ENCODE measurements at places on chromosomes 4 and X.

DNA sequence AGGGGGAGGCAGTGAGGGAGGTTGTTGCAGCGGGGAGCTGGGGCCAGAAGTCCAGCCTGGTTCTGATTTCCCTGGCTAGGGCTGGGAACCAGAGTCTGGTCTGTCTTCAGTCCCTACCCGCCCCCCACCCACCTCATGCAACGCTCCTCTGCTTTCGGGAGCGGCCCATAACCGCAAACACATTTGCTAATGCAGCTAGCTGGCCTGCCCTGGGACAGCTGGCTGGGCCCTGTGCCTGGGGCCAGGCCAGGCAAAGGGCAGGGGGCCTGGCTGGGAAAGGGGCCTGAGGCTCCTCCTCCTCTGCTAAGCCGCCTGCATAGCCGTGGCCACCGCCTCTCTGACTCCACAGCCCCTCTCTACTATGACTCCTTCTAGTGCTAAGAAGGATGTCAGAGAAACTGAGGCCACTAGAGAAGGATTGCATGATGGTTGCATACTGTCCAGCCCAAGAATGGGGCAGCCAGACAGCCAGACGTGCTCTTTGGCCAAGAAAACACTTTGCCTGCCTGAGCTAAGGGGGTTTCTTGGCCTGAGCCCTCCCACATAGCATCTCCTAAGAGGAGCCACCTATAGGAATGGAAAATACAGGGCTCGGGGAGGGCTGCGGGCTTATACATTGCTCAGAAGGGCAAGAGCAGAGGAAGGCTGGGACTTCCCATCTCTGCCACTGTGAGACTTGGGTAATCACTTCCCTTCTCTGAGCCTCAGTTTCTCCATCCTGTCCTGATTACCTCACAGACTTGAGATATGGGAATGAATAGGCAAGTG is 76.9 kb downstream of the PJA1 start:
- no peak for DNase-seq

DNA sequence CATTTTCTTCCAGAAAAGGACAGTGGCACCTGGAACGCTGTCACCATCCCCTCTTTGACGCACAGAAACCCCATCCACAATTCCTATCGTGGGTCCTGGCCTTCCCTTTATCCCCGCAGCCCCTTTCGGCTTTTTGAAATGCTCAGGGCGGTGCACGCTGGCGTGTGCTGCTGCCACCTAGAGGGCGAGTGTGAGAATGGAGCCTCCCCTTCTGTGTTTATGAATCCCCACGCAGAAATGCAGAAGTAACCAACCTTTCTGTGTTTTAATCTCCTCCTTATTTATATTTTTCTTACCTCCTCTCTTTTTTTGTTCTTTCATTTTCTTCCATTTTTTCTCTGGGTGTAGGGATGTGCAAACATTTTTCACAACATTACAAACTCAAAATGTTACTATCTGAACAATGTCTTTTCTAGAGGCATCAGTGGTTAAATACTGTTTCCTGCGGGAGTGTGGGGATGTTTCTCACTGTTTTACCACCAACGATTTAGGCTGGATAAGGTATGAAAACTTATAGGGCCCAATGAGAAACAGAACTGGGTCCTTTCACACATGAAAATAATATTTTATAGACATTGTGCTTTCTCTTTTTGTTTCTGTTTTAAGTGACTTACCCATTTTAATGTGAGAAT is 50.0 kb downstream of the TMA16 start:
- no peak for DNase-seq

DNA sequence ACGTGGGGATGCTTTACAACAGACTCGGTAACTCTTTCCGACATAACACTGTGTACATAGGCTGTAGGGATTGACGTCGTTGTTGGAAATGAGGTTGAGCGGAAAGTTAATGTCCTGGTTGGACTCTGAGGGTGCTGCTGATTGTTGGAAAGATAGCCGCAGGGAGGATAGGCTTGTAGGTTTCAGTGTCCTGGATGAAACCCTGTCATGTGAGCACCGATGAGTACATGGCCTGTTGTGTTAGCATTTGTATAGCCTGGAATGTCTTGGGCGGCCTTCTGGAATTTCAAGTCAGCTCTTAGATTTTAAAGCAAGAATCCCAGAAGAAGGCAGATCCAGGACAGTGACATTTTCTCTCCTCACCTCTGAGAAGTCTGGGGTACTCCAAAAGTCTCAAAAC is 63.3 kb downstream of the TBC1D14 start:
- no peak for DNase-seq

GRCh38 chr4:75841641-75842520 is 60.4 kb downstream of the PPEF2 start:
- no peak for DNase-seq

DNA sequence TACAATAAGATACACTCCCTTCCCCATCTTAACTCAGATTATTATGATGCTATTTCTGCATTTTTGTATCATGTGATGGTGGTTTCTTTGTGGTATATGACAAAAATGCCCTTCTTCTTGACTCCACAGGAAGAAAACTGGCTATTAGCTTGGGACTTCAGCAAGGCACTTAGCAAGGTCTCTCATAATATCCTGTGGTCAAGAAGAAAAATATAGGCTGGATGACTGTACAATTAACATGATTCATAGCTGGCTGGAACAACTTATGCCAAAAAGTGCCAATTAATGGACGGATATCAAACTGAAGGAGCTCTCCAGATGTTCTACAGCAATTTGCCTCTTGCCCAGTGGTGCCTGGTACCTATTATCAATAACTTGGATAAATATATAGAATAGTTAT is 2.3 kb upstream of the MID1IP1 start:
- no peak for DNase-seq

DNA sequence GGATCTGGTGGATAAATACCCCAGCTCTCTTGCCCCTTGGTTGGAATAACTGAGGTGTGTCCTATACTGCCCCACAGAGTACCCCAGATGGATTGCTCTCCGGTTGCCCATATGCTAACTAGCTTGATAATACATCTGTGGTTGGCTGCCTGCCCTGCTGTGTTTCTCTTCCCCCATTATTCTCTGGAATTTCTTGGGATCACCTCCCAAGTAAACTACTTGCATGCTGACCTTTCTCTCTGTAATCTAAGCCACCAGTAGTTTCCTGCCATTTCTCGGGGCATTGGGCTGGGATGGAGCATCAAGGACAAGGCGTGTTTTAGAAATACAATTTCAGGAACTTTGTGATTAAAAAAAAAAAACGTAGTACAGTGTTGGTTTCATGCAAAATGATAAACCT is 25.2 kb downstream of the PPP1R2C start:
- peak; percentile 71 for DNase-seq

DNA sequence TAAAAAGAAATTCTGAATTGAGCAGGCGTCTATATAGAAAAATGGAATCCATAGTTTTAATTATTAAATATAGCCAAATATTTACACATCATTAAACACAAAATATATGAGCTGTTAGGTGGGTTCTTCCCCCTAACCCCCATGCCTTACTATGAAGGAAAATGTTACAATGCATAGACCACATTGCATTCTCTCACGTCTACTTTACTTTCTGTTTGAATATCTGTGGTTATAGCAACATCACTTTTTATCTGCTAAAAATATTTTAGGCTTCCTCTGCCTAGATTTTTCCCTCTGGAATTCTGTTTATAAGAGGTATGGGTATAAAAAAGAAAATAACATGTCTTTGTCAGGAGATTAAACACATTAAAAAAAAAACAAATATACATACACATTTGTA is 73.1 kb downstream of the MAML3 start:
- no peak for DNase-seq

- no peak for DNase-seq
Observed at GRCh38 chrX:1485033-1485432, 32.3 kb upstream of the ASMTL start.

DNA sequence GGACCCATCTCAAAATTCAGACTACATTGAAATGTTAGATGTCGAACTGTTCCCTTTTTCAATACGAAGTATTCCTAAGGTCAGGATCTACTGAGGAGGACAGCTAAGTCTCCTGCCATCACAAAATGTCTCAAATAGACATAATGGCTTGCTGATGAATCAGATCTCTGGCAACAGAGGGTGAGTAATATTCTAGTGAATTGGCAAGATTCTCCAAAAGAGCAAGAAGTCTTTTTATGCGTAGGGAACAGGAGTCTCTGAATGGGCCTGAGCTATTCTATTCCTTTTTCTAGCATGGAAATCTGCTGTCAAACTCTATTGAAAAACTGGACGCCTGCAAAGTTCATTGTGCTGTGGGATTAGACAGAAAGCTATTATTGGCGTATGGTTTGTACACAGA is 145.4 kb downstream of the FNIP2 start:
- DNase-seq: no peak

DNA sequence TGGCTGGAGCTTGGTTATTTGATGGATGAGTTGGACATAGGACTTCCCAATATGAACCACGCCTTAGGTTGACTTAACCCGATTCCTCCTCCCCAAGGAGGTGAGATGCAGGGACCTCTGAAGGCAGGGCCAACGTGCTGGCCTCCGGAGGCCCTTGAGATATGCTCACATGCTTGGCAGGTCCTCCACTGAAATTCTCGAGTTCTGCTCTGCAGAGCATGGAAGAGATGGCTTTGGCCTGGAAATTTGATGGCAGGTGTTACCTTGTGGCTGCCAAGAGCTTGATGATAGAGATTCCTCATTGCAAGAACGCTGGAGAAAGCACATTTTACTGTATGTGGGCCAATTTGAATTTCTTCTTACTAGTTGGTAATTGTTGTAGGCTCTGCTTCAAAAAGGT is 117.4 kb upstream of the LIMCH1 start:
- no peak for DNase-seq

DNA sequence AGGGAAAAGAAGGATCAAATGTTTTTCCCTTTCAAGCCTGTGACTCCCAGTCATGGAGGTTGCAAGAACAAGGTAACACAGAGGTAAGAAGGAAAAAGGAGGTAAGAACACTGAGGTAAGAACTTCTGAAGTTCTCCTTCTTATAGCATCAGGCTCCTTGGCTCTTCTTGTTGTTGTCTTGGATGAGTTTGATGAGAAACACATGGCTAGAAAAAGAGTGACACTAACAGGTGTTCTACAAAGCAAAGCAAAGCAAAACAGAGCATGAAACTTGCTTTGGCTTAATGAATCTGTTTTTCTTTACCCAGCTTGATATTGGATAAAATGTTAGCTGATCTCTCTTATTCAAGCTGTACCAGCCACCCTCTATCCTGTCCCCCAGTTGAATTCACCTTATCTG is 231.2 kb upstream of the F9 start:
- DNase-seq: no peak

- DNase-seq: no peak
Observed at GRCh38 chr4:13261486-13262257, 222.5 kb downstream of the RAB28 start.

GRCh38 chr4:80713409-80713808 is 317.1 kb upstream of the BMP3 start:
- DNase-seq: no peak

DNA sequence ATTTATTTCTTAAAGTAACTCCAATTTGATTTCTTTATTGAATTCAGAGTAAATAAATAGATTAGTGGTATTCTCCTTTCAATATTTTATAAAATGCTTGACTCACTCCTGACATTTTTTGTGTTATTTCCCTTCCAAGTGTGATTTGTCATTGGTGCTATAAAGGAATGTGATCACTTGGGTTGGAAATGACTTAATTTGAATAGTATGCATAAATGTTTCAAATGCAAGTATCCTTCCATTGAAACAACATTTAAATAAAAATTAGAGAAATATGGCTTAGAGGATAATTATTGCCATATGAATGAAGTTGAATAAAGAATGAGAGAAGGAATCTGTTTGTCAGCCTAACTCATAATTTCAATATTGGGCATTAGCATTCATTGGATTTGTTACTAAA is 182.7 kb downstream of the PABPC4L start:
- DNase-seq: no peak

DNA sequence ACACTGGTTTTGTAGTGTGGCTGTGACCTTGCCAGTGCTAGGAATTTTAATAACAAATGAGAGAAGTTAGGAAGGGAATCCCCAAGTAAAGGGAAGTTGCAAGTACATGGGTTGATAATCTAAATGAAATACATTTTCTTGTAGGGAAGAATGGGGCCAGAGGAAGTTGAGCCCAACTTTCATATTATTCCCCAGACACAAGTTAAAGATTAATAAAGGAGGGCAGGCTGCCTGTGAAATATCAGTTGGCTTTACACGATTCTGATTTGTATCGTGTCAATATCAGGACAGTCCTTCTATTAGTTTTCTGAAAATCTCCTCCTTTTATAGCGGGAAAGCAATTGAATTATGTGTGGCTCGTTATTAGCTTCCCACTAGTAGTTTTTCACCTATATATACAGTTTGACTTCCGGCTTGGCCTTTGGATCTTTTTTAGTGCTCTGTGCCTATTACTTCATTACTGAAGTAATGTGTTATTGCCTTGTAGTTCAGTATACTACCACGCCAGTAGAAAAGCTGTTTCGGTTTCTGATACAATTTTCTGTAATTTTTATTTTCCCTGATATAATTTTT is 1.7 kb downstream of the PDLIM5 start:
- no peak for DNase-seq

DNA sequence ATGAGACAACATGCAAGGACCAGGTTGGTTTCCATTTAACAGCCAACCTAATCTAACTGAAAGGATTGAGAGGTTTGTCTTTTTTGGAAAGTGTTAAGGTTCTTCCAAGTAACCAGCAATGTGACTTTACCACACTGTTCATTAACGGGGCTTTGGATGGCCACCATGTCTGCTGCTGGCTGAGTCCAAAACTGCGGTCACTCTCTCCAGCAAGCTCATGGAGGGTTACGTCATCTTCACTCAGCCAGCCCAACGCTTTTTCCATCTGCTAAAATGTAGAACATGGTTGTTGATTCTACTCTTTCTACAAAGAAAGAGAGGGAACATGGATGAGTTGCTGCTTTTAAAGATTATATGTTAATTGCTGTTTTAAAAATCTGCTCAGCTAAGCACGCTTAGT is 11.0 kb downstream of the PKD2 start:
- DNase-seq: no peak

GRCh38 chr4:175622887-175623286 is 189.2 kb downstream of the GPM6A start:
- no peak for DNase-seq

DNA sequence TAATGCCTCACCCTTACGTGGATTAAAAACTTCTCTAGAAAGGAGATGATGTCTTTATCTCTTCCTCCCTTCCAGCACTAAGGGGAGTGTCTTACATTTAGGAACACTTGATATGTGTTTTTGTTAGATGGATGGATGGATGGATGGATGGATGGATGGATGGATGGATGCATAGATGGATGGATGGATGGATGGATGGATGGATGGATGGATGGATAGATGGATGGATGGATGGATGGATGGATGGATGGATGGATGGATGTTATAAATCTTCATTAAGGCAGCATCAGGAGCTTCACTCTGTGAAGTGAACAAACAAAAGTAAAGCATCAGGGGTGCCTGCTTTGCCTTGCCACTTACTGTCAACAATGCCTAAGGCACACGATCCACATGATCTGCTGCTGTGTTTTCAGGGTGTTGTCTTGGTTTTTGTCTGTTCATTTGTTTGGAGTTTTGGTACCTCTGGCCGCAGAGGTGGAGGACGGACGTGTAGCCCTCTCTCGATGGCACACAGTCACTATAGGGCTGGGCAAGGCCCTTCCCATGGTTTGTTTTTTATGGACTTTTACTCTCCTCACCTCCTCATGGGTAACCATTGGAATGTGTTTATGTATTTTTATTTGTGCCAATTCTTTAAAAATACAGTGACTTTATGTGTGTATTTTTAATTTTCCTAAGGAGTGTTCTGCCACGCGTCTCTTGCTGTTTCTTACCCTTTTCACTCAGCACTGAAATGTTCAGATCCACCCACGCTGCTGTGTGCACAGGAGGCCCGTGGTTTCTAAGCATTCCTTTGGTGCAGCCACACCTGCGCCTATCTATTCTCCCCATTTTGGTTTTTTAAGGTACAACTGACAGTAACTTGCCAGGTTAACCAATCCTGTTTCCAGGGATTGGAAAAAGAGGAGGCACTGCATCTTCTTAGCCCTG is 91.8 kb upstream of the ENPP6 start:
- DNase-seq: no peak

GRCh38 chr4:182245541-182246215 is 2.5 kb downstream of the TENM3 start:
- DNase-seq: no peak
